Metanephros (tissue), 2 donors: ENCODE measurements at places on chromosomes 3 and 15. TPM values are rescaled to one million over a fixed set of nuclear protein-coding genes. Genes with fewer than 3 reads are reported as not detected.

The GOLGA8S gene
- total RNA-seq = 0.12 TPM

The PPP1R14D gene
- total RNA-seq = not detected

The COL6A5 gene
- total RNA-seq = 0.06 TPM

The NUP210 gene
- total RNA-seq = 27.6 TPM

The CCR3 gene
- total RNA-seq = 0.47 TPM

The ERICH6 gene
- total RNA-seq = not detected

The MESP2 gene
- total RNA-seq = 0.41 TPM

The CSPG5 gene
- 1.3 TPM for total RNA-seq

The HESX1 gene
- total RNA-seq = 0.76 TPM

The LIPH gene
- 1.9 TPM for total RNA-seq

The DNASE1L3 gene
- 10.0 TPM for total RNA-seq

The CEMIP gene
- 1.6 TPM for total RNA-seq

The MED12L gene
- 5.9 TPM for total RNA-seq

The SLC30A4 gene
- total RNA-seq = 9.6 TPM

The WNT5A gene
- 84.9 TPM for total RNA-seq

The CADPS gene
- 5.4 TPM for total RNA-seq

The RETNLB gene
- total RNA-seq = not detected

The GHRL gene
- 3.6 TPM for total RNA-seq

The PPM1L gene
- 17.7 TPM for total RNA-seq

The PLA2G4F gene
- 27.8 TPM for total RNA-seq

The SAXO2 gene
- total RNA-seq = 2.5 TPM

The CACNA2D3 gene
- 3.6 TPM for total RNA-seq

The GOLGA6L10 gene
- 7.0 TPM for total RNA-seq

The TRPM1 gene
- total RNA-seq = 0.41 TPM
